NCI-H1092 (cell line): ENCODE measurements at places on chromosomes 13 and 19.

GRCh38 chr19:54096617-54097106 lies 3.9 kb downstream of the OSCAR start:
- no peak for DNase-seq

- no peak for DNase-seq
These were observed 246.1 kb downstream of the UQCRFS1 start for GRCh38 chr19:28966737-28967399.

GRCh38 chr13:23081220-23081619 lies 99.6 kb upstream of the SGCG start:
- DNase-seq = no peak

GRCh38 chr13:51229101-51229719 lies 7.0 kb downstream of the FAM124A start:
- no peak for DNase-seq

DNA sequence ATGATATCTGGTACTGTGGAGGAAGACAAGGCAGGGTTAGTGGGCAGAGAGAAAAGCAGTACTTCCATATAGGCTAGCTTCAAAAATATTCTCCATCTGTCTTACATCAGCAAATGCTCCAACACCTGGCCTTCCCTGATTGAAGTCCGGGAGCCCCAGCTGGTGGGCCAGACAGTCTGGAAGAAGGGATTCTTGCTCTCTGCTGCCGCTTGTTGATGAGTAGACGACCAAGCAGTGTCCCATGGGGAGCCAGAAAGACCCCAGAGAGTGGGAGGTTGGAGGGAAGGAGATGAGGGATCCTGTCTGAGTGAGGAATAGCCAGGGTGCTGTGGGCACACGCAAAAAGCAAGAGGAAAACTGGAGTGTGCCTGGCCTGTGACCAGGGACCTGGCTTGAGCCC lies 95.1 kb downstream of the ATP8A2 start:
- DNase-seq = no peak

GRCh38 chr13:25905611-25906010 lies 146.2 kb downstream of the SHISA2 start:
- DNase-seq = no peak

DNA sequence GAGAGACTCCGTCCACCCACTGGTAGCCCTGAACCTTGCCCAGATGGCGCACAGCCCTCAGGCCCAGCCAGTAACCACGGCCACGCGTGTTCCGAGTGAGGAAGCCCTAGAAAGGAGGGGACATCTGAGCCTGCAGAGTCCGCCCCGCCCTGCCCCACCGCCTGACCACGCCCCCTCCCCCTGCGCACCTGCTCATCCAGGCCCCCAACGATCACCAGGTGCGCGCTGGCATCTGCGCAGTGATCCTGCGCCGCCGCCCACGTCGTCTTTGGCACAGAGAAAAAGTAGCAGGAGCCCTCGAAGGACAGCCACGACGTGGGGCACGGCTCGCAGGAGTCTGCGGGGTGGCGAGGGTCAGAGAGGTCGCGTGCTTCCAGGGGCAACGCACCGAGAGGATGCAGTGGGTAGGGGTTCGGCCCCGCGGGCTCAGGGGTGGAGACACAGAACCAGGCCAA lies 2.1 kb downstream of the CLEC4G start:
- no peak for DNase-seq

DNA sequence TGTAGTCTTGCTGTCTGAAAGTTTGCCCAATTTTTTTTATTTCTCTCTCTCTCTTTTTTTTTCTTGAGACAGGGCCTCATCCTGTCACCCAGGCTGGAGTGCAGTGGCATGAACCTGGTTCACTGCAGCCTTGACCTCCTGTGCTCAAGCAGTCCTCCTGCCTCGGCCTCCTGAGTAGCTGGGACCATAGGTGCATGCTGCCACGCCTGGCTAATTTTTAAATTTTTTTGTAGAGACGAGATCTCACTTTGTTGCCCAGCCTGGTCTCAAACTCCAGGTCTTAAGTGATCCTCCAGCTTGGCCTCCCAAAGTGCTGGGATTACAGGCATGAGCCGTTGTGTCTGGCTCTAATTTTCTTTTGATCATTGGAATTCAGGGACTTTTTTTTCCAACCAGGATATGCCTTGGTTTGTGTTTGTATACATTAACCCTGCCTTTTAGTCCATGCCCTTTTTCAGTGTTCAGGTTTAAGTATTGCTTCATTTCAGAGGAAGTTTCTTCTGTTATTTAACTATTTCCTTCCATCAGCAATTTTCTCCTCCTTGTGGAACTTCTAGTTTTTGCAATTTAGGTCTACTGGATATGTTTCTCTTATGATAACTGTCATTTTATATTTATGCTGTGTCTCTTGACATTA lies 201.4 kb downstream of the PCCA start:
- DNase-seq = no peak

- DNase-seq = no peak
These were observed 502.3 kb downstream of the KCTD12 start for GRCh38 chr13:76383676-76384461.

- DNase-seq = no peak
These were observed 67.7 kb downstream of the KCTD15 start for GRCh38 chr19:33864311-33864850.

GRCh38 chr13:62088165-62088564 lies 672.5 kb upstream of the PCDH20 start:
- DNase-seq = no peak

DNA sequence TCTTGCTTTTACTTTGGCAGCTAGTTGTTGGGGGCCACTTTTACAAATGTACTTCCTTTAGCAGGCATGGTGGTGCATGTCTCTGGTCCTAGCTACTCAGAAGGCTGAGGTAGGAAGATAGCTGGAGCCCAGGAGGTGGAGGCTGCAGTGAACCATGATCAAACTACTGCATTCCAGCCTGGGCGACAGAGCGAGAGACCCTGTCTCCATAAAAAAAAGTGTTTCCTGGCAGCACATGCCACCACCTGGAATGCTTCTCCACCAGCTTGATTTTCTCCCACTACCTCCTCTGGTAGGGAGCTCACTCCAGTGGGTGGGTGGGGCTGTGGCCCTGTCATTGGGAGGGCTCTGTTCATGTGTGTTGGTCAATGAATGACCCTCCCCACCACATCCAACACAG lies 12.5 kb downstream of the FZR1 start:
- no peak for DNase-seq

DNA sequence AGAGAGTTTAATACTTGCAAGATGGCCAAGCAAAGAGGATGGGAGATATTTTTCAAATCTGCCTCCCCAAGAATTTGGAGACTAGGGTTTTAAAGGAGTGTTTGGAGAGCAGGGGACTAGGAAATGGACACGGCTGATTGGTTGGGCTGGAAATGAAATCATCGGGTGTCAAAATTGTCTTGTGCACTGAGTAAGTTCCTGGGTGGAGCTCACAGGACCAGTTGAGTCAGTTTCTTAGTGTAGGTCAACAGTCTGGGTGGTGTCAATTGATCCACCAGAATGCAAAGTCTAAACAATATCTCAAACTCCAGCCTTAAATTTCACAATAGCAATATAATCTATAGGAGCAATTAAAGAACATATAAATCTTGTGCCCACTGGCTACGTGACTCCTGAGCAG lies 23.0 kb upstream of the CEACAM4 start:
- DNase-seq = no peak

DNA sequence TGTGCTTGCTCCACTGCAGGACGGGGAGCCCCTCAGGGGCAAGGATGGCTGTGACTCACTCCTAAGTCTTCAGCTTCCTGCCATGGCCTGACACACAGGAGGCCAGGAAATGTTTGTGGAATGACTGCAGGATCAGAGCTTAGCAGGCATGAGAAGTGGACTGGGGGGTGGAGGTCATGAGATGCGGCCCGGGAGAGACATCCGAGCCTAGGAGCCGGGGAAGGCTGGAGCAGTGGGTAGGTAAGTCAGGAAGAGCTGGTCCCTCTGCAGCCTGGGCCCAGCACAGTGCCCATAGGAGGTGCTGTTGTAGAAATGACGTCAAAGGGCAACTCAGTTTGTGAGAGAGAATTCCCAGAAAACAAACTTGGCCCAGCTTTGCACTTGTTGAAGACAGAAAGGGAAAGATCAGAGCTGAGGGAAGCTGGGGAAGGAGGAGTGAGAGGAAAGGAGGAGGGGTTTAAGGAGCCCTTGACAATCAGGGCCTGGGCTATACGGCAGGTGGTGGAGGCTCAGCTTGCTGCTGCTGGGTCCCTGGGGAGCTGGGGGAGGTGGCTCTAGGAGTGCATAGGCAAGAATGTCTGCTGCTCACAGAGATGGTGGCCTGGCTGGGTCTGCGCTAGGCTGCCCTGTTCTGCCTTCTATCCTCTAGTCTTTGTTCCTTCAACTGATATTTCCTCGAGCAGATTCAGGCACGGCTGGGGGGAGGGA lies 18.5 kb downstream of the POU2F2 start:
- DNase-seq = peak; percentile 29

GRCh38 chr19:29285187-29285687 lies 72.3 kb upstream of the UQCRFS1 start:
- DNase-seq = no peak

DNA sequence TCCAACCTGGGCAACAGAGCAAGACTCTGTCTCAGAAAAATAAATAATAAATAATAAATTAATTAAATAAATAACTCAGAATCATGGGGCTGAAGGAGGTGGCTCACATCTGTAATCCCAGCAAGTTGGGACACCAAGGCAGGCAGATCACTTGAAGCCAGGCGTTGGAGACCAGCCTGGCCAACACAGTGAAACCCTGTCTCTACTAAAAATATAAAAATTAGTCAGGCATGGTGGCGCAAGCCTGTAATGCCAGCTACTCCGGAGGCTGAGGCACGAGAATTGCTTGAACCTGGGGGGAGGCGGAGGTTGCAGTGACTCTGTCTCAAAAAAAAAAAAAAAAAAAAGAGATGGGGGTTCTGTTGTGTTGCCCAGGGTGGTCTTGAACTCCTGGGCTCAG lies 7.2 kb downstream of the TMEM38A start:
- no peak for DNase-seq
